H1 (cell line): ENCODE measurements at places on chromosomes 7 and 10. TPM values are rescaled to one million over a fixed set of nuclear protein-coding genes. Genes with fewer than 3 reads are reported as not detected.

EBLN1 gene
- total RNA-seq = not detected in 2 replicates

GALNT17 gene
- total RNA-seq = 44.7 and 47.0 TPM in 2 replicates

COL13A1 gene
- total RNA-seq = 4.5 and 5.2 TPM in 2 replicates

LBX1 gene
- not detected in 2 replicates for total RNA-seq

GALNT11 gene
- 20.5 and 20.6 TPM in 2 replicates for total RNA-seq

LRIT1 gene
- not detected in 2 replicates for total RNA-seq

NPY gene
- 1.0 and 1.7 TPM in 2 replicates for total RNA-seq

THSD7A gene
- total RNA-seq = 1.2 and 1.6 TPM in 2 replicates

CPA2 gene
- 0.31 TPM in 1 of 2 replicates, not detected in the other for total RNA-seq

LRRC18 gene
- not detected in 2 replicates for total RNA-seq

ASIC3 gene
- 1.4 and 1.9 TPM in 2 replicates for total RNA-seq

SFTPA2 gene
- not detected in 2 replicates for total RNA-seq

KCND2 gene
- total RNA-seq = 7.3 and 7.7 TPM in 2 replicates

PI4K2A gene
- total RNA-seq = 21.9 and 22.9 TPM in 2 replicates

PDK4 gene
- 0.23 and 0.26 TPM in 2 replicates for total RNA-seq

PLXDC2 gene
- total RNA-seq = 40.1 and 40.5 TPM in 2 replicates

METTL27 gene
- total RNA-seq = 5.6 and 6.2 TPM in 2 replicates

NPSR1 gene
- not detected in 2 replicates for total RNA-seq

ASB10 gene
- not detected in 2 replicates for total RNA-seq

NAT16 gene
- 0.84 and 1.0 TPM in 2 replicates for total RNA-seq

PAOX gene
- total RNA-seq = 4.2 and 4.3 TPM in 2 replicates

CYP2C19 gene
- total RNA-seq = not detected in 2 replicates

ICA1 gene
- total RNA-seq = 36.9 and 37.1 TPM in 2 replicates
